Activated T-helper 9 cell treated with anti-CD3 and anti-CD28 coated beads, Interleukin-2, amount 50 U/mL, for 16 hours (primary cell): ENCODE measurements at places on chromosomes 6 and 20.

DNA sequence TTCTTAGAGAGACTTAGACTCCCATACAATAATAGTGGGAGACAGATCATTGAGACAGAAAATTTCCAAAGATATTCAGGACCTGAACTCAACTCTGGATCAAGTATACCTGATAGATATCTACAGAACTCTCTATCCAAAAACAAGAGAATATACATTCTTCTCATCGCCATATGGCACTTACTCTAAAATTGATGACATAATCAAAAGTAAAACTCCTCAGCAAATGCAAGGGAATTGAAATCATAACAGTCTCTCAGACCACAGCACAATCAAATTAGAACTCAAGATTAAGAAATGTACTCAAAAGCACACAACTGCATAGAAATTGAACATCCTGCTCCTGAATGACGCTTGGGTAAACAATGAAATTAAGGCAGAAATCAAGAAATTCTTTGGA is 28.7 kb downstream of the PERP start:
- DNase-seq = no peak

GRCh38 chr6:6840831-6841291 is 252.3 kb downstream of the LY86 start:
- DNase-seq = no peak

DNA sequence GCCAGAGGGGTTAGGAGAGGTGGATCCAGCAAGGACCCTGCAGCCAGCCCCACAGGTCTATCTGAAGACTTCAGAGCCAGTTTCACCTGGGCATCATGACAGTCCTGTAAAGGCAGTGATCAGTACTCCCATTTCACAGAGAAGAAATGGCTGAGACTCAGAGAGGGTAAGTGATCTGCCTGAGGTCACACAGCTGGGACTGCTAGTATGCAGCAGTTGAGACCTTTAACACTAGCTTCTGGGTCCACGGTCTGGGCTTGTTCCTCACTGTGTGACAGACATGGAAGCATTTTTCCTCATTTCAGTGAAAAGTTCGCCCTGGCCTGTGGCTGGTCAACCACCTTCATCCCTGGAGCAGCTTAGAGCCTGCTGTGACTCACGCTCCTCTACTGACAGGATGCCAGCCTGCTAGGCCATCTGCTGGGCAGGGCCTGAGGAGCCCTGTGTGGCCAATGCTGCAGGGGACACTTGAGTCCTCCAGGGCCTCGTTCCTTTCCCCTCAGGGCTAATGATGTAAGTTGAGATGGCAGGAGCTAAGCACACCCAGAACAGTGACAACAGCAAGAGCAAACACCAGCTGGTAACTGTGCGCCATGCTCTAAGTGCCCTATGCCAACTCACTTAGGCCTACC is 192.0 kb downstream of the LRFN2 start:
- DNase-seq = no peak

GRCh38 chr6:117328500-117328899 is 63.1 kb downstream of the VGLL2 start:
- no peak for DNase-seq

DNA sequence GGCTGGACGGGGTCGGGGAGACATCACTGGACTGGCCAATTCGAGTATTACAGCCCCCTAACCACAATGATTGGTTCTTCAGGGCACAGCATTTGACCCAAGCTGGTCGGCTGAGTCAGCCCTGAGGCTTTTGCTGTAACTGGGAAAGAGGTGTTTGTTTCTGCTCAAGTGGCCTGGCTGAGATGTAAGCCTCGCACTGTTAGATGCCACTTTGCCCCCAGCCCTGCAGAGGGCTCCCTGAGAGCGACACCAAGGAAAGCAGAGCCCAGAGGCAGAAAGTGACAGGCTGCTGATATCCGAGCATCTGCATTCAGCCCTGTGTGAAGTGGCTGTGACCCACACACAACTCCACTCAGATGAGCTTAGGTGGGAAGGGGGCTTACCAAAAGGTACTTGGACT is 19.4 kb downstream of the ERGIC3 start:
- no peak for DNase-seq

DNA sequence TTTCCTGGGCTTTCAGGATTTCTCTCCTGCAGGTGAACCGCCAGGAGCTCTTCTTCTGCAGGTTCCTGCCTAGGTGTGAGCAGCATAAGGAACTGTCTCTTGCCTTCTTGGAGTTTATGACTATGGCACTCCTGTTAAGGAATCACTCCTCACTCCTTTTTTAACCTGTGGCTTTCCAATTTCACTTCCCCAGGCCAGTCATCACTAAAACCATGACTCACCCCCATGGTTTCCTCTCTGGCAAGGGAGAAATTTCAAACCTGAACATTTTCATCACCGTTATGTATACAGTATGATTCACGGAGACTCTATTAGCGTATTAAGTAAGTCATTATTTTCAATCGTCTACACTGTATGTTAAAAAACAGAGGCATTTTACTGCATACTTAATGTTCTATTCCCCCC is 78.2 kb upstream of the ARID1B start:
- DNase-seq = no peak

GRCh38 chr6:166956444-166957086 is at the start of gene RNASET2:
Gene RNASET2 (minus strand): TSS chr6:166956550. CDS start chr6:166956182, 368 bp downstream.
- DNase-seq = peak; percentile 98

GRCh38 chr6:19834858-19835257 is 2.3 kb upstream of the ID4 start:
- DNase-seq = no peak

DNA sequence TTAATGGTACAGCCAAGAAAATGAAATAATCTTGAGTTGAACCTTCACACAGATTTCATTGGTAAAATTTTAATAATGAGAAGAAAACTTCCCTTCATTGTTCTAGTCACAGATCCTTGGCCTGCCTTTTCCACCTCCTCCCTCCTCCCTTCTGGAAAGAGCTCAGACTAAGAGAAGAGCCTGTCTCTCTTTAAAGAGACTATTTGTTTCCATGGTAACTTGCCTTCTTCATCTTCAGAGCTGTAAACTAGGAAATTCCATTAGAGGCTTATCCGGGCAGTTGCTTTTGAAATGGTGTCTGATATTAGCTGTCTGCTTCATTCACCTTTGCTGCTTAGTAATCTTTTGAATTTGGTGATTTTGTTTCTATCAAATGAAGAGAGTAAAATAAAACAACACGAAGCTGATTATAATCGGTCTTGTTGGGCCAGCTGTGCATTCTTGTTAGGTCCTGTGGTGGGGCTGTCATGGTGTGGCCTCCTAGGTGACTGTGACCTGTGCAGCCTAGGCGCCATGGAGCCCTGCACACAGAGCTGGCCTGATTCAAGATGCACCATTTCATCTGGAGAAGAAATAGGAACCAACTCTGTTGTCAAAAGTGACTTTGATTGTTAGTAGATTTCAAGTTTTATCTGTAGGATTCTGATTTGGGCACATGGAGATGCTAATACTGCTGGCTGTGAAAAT is 96.7 kb downstream of the MAP3K7 start:
- no peak for DNase-seq

DNA sequence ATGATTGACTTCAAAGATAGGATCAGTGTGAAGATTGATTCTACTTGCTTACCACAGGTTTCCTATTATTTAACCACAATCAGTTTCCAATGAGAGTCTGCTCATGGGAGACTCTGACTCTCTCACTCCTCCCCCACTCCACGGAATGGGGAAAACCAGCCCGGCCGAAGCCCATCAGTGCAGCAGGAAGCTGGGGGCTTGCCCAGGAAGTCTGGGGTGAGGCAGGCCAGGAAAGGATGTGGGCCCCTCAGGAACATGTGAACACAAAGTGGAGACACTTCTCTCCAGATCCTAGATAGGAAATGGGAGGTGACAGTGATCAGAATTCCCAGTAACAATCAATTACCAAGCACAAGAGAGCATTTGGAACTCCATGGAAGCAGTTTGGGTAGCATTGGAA is 144.2 kb downstream of the TTLL2 start:
- no peak for DNase-seq
